ENCODE measurements at places on chromosomes 16 and 17.

DNA sequence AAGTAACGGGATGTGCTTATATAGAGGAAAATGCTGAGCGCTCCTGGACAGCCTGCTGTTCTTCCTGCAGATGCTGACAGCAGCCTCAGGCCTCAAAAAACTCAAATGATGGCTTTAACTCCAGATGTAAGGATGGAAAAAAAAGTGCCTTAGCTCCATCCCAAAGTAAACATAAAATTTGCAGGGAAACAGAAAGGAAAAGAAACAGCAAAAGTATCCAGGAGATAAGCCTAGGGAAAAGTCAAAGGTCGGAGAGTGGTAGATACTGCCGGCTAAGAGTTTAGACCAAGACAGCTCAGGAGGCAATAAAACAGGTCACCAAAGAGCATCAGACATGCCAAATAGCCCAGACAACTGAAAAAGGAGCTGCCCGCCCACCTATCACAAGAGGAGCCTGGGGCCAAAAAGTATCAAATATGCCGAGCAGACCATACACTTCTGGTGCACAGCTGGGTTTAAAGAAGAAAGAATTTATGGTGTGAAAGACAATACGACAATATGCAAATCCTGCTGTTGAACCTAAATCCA, 6.9 kb downstream of the KRT31 start:
- no peak for DNase-seq

- no peak for DNase-seq
Observed at GRCh38 chr17:74780443-74781238, 4.5 kb upstream of the NAT9 start.

GRCh38 chr17:29084541-29085146, 41.7 kb downstream of the PIPOX start:
- peak; percentile 78 for DNase-seq

DNA sequence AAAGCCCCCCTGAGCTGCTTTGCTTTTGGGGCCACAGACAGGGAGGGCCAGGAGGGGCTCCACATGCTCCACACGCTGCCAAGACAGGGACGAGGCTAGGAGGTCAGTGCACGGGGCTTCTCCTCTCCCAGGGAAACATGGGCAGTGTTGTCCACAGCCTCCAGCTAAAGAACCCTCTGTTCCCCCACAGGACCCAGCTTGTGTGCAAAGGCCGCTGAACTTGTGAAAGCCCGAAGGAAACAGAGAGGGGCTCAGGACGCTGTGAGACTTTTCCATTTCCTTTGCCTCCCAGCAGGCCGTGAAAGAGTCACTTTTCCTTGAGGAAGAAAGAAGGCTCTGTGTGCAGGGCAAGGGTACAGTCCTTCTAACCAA, 9.7 kb downstream of the CDRT4 start:
- DNase-seq, result no peak

- DNase-seq, result peak; percentile 22
Observed at GRCh38 chr16:720447-720989, 428 bp upstream of the ANTKMT start.

DNA sequence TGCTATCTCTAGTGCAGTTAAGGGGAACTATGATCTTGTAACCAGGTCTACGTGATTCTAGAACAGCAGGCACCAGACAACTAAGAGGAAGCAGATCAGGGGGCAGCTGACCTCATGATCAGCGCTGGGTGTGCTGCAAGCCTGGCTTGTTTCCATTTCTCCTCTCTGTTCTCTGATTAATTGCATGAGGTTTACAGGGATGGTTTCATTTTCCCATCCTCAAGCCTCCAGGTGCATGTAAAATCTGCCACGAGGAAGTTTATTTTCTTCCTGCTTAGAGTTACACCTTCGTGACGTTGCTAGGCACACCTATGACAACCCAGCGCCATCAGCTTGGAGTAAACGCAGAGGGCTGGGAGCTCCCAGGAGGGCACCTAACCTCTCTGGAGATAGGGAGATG, 4.3 kb upstream of the NUPR1 start:
- peak; percentile 13 for DNase-seq

- DNase-seq, result no peak
Observed at GRCh38 chr16:14667347-14668266, 26.5 kb downstream of the PLA2G10 start.

DNA sequence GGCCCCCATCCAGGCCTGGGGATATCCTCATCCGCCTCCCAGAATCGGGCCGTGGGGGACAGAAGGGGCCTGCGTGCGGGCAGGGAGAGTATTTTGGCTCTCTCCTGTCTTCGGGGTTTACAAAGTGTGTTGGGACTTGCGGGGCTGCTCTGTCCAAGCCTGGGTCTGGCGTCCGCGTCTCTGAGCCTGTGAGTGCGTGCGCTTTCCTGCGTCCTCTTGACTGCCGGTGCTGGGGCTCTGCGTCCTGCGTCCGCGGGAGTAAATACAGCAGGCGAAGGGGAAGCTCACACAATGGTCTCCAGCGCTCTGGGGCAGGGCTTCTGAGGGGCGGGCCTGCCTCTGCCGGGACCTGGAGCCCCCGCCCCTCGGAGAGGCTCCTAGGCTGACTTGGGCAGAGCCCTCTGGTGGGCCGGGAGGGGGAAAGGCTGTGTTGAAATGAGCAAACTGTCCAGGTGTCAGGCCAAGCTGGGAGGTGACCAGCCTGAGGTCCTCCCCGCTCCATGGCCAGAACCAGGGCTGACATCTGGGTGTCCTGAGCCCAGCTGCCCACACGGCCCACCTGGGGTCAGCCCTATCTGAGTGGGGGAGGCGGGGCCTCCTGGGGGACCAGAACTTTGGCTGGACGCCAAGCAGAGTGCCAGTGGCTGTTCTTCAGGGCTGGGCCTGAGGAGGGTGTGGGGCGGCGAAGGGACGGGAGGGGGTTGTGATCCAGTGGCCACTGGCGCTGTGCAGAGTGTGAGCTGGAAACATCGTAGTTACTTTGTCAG, 233.6 kb downstream of the SEC14L1 start:
- no peak for DNase-seq

DNA sequence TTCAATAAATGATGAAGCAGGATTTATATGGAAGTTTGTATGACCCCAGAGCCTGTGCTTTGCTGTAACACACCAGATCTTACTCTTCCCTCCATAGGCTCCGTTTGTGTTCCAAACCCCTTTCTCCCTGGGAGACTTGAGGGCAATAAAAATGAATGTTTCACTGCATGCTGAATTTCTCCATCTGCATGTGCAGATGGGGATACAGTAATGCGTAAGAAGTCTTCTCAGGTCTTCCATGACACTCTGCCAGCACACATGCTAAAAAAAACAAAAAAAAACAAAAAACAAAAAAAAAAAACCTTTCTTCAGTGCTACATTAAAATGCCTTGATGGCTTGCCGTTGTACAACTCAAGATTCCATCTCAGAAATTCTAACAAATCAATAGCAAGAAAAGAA, 170.2 kb upstream of the ANKFN1 start:
- DNase-seq, result no peak

DNA sequence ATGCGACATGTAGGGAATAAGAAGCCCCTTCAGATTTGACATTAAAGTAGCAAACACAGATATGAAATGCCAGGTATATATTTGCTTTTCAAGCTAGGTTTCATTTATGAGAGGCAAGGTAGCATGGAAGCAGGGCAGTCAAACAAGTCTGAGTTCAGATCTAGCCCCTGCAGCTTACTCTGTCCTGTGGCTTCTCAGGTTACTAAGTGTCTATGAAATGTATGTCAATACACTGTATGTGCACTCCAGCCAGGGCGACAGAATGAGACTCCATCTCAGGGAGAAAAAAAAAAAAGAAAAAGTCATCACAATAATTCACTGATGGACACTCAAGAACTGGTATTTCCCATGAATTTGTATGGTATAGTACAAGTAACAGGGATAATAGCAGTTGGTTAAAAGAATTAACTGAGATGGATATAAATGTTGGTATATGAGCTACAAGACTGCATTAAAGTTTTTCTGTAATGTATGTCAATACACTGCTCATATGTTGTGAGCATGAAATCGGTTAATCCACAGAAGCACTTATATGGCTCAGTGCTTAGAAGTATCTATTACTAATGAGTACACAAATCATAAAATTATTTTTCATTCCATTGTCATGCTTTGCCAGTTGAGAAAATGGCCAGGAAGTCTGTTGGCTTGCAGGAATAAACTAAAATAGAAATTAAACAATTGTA, 2.9 kb upstream of the WSB1 start:
- peak; percentile 40 for DNase-seq

GRCh38 chr17:36705874-36706731, 104.7 kb downstream of the MRM1 start:
- DNase-seq, result peak; percentile 49

DNA sequence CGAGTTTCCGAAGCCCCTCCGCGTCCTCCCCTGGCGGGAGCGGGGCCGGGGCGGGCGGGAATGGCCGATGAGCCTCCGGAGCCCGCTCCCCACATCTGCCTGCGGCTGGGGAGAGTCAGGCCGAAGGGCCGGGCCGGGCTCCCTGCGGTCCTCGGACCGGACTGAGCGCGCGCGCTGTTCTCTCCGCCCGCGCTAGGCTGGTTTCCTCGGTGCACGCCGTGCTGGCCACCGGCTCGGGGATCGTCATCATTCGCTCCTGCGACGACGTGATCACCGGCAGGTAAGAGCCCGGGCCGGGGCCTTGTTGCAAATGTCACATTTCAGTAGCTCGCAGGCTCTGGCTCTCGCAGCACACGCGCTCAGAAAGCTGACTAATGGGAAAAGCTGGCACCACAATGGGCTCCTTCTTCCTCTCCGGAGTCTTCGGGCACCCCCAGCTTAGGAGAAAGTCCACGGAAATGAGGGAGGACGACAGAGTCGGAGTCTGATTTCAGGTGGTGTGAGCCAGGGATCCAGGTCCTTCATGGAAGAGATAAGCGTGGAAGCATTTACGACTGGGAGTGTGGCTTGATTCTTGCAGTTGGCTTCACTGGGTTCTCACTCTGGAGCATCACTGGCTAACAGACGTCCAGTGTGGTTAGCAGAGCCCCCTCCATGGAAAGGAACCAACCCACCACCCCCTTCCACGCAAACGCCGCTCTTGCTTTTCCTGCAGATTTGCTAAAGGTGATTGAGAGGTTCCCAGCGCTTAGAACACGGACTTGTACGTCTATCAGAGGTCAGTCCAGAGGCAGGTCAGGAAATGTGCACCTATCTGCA, 715 bp downstream of the TLCD3A start:
- peak; percentile 47 for DNase-seq

DNA sequence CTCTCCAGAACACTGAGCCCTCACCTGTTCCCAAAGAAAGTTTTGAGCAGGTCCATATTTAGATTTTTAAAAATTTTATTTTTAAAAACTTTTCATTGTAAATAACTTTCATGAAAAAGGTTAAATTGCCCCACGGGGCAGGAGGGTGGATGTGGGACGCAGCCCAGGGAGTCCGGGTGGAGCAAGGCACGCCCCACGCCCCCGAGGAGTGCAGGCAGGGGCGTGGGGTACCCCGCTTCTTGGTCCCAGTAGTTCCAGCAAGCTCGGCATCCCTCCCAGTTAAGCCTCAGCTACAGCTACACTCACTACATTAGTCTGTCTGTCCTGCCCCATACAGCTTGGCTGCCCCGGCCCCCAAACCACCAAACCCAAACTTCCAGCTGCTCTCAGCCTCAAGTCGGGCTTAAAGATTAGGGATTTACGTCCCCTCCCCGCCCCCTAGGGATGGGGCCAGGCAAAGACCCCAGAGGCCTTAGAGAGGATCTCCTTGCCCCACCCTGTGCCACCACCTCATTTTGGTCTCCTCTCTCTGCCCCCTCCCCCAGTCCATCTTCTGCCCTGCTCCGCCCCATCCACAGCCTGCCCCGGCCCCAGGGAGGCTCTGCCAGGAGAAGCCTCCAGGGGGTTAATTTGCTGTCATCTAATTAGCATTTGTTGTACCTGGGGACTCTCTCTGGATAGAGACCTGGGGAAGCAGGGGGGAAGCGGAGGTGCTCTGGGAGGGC, 4.6 kb downstream of the FOXJ1 start:
- DNase-seq, result no peak

DNA sequence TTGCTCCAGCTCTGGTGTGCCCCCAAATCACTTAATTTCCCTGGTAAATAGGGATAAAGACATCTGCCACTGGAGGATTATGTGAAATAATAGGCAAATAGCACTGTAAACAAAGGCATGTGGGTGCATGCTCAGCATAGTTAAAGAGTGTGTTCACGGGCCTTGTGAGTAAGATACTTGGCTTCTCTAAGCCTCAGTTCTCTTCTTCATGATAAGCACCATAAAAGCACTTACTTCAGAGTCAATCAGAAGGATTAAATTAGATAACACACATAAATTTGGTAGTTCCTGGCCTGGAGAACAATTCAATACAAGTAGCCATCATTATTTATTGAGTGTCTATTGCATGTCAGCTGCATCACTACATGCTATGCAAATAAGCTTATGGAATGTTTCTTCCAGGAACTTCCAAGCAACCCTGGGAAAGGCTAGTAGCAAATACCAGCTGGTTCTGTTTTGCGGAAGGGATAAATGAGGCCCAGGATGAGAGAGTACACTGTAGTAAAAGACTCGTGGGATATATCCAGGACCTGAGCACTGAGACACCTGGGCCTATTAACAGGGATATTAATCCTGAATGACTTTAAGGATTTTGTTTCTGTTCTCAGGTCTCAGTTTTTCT, 14.5 kb downstream of the CCL11 start:
- peak; percentile 22 for DNase-seq

DNA sequence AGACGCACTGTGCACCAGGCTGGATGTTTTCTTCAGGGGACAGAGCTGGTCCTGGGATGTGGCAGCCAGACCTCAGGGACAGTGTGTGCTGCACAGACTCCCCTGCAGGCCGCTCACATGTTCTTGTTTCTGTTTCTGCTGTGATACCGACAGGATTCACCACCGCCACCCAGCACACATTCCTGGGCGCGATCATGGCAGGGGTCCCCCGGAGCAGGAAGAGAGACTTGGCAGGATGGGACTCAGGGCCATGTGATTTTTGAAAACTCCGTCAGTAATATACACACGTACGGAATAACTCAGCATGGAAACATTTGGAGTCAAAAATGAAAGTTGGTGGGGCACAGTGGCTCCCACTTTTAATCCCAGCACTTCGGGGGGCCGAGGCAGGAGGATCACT, 79.0 kb downstream of the HAPSTR1 start:
- no peak for DNase-seq

DNA sequence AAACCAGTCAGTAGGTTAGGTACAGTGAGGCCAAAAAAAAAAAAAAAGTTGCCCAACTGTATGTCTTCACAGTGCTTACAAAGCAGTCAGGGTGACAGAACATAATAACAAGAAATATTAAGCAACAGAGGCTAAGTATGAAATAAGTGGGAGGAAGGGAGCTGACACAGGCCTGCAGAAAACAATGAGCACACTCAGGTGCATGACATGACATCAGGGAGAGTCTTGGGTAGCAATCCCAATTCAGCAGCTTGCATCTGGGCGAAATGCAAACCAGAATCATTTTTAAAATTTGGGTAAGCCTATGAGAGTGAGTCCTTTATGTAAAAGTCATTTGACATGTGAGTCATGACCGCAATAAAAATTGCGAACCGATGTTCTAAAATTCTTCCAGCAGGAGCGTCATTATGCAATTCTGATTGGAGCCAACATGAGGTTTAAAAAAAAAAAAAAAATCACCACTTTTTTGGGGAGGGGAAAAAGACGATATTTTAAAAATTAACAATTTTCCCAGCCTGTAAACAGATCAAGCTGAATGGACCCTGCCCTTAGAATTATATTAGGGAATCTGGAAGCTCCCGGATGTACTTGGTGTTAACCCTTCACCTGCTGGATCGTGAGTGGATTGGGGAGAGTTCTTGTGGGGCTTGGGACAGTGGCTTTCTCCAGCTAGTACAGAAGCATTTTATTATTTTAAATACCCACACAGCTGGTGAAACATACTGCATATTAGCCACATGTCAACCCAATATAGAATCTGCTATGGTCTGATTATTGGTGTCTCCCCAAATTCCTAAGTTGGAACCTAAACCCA, 127.9 kb downstream of the NPIPB5 start:
- DNase-seq, result no peak

GRCh38 chr17:49407086-49407485, 7.6 kb downstream of the PHB1 start:
- no peak for DNase-seq

Measured in NCI-H748 treated with DMSO at 0.1 percent for 48 hours (cell line).